Stimulated activated effector memory CD8-positive, alpha-beta T cell treated with anti-CD3 and anti-CD28 coated beads, Interleukin-12 subunit alpha, Interleukin-12 subunit beta, amount 100 ng/mL, for 72 hours (primary cell): ENCODE measurements at places on chromosomes 11 and 22.

- no peak for DNase-seq
These were observed 106.4 kb upstream of the TENM4 start for GRCh38 chr11:79547256-79547655.

GRCh38 chr11:2387266-2387987 lies 10.3 kb downstream of the CD81 start:
- DNase-seq, result no peak

DNA sequence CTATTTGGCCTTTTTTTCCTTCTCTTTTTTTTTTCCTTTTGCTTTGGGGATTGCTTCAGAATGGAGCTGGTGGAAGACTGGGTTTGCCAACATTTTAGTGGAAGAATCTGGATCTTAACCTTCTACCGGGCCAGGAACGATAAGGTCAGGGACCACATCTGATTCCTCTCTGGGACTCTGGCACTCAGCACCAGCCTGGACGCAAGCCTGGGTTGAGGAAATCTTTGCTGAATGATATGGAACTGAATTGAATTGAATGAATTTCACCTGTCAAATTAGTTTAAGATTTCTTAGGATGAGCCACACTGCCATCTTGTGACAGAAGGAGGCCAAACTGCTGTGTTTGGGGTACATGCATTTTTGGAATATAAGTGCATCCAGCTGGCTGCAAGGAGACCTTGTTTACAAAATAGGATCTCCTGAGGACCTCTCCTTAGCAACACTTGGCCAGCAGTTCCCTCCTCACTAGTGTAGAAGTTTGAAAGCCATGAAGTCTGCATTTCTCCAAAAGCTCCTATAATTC lies 30.4 kb downstream of the TPBGL start:
- no peak for DNase-seq

DNA sequence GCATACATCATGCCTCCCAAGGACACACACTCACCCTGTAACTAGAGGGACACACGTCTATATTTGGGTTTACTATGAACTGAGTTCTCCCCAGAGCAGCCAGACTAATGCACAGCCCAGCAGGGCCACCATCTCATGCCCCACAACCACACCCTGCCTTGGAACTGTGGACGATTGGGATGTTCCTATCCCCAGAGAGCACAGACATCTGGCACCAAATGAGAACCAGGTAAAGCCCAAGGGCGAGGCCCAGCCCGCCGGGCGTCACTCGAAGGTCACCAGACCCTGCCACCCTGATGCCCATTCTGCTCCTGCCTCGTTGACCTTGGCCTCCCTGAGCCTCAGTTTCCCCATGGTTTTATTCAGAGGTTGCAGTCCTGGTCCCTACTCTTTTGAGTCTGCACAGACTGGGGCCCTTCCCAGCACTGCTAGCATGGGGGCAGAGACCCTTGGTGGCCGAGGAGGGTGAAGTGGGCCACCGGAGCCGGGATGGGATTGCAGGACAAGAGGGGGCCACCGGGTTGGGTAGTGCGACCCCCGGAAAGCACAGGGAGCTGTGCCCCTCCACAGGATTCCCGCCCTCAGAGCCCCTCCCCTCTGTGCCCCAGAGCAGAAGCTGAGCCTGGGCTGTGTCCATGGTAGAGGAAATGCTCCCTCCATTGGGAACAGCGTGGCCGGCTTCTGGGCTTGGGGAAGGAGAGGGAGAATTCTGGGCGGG lies 56.8 kb downstream of the IGLL5 start:
- no peak for DNase-seq

- DNase-seq, result no peak
These were observed 827 bp upstream of the TNNT3 start for GRCh38 chr11:1918436-1919315.

- no peak for DNase-seq
These were observed 9.1 kb downstream of the APOL4 start for GRCh38 chr22:36192542-36192941.

DNA sequence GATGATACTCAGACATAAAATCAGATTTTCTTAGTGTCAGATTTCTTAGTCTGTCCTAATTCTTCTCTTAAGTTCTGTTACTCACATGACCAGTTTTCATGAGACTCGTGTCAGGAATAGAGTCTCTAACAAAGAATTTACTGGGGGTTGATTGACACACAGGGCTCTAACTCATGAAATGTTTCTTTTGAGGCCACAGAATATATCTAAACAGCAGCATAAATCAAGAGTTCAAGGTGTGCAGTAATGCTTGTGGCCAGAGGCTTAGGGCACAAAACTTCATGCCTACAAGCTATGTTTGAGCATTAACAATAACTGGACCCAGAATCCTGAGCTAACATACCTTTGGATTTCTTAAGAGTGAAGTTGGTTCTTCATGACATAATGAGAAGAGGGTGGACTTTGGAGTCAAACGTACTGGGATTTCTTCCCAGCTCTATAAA lies 237.2 kb downstream of the DDX10 start:
- no peak for DNase-seq

GRCh38 chr11:27722117-27722952 lies 22.1 kb upstream of the BDNF start:
- DNase-seq, result no peak

DNA sequence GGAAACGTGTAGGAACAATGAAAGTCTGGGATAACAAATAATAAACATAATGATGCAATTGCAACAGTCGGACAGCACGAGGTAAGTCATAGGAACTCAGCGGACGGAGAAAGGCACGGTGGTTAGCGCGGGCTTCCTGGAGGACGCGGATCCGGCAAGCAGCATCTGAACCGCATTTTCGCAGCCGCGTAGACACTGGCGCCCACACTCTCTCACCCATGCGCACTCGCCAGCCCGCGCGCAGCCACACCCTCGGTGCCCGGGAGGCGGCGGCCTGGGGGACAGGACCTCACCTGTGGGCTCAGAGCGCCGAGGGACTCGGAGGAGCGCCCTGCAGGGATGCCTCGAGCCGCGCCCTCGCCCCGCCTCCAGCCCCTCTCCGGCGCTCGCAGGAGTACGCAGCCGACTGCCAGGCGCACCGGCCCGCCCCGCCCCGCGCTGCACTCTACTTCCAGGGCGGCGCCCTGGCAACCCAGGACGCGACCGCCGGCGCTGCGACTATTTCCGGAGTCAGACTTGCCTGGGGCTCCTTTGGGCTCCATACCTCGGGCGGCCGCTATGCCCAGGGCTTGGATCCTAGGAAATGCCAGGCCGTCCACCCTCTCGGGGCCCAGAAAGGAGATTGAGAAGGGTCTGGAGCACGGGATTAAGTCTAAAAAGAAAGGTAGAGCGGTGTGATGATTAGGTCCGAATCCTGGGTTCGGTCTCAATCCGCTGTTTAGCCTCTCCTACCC lies at the start of gene TTLL1:
Gene TTLL1, minus strand, starts transcription at position 408 of the 734 bp plus-strand sequence. CDS start 13,805 bp downstream, outside the sequence.
- DNase-seq, result peak; percentile 82

DNA sequence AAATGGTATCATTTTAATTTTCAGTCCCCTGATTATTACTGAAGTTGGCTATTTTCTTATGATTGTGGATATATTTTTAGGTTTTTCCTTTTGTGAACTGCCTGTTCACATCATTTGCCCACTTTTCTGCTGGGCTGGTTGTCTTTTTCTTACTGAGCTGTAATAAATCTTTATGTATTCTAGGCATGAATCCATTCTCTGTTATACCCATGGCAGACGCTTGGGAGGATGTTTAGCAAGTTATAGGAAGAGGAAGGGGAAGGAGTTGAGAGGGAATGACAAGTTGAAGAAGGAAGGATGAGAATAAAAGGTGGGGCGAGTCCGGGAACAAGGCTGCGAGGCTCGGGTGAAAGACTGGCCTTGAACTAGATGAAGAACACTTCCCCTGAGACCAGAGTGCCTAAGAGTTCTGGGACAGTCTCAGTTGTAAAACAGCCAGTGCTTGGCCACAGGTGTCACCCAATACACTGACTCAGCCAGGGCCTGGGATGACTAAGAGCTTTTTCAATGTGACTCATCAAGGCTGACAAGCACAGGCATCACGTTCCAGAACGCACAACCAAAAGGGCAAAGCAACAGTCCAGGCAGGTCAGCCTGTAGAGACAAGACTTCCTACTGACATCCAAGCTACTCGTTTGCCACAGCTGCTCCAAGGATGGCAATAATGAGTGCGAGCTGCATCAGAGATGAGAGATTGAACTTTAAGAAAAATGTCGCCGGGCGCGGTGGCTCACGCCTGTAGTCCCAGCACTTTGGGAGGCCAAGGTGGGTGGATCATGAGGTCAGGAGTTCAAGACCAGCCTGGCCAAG lies 35.2 kb downstream of the LRFN4 start:
- peak; percentile 34 for DNase-seq

DNA sequence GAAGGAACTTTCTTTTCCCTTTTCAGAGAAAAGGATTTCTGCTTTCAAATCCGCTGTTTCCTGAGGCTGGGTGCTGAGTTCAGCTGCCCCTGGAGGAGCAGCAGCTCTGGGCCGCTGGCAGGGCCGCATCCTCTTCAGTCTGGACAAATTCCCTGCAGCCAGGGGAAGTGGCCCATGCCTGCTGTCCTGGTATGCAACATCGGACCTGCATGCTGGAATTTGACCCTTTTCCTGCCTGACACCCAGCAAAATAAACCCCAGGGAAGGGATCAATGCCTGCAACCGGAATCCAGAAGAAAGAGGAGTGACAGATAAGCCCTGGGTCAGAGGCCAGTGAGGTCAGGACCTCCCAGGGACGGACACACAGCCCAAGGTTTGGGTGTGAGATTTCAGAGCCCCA lies 54.1 kb upstream of the LINC01488 start:
- no peak for DNase-seq

- no peak for DNase-seq
These were observed 50.1 kb downstream of the MUC6 start for GRCh38 chr11:986270-986951.

- DNase-seq, result no peak
These were observed 73.3 kb downstream of the TRMU start for GRCh38 chr22:46408568-46409506.

- peak; percentile 62 for DNase-seq
These were observed 12.1 kb upstream of the NFAM1 start for GRCh38 chr22:42444077-42444904.

DNA sequence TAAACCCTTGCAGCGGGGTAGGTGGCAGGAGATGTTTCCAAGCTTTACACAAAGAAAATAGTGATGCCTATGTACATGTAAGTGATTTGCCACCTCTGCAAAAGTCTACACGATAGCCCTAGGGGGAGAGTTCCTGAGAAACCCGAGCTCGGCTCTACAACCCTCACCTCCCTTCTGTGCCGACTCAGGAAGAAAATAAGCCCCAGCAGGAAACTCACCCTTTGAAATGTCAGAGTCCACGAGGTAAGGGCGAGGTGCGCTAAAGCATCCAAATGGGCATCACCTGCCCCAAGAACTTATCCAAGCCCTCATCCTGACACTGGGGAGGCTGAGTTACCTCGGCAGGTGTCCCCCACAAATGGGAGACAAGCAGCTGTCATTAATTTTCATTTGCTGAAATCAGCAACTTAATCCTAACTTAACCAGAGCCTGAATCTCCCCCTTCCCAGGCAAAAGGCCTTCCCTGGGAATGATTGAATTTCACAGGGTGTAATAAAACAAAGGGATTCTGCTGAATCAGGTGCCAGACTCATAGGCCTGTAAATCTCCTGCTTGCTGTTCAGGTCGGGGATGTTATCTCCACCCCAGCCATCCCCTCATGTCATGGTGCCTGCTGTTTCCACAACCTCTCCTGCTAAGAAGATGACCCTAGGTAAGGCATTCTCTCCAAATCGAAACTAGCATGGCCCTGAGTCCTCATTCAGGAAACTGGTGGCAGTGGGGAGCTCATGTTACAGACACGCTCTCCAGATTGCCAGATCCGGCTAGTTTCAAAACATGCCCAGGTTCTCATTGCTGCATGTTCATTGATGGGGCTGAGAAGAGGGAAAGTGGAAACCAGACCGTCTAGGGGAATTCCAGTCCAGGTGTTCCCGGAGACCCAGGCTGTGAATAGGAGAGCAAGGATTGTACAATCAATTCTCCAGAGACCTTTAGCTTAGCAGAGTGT lies 105.3 kb upstream of the KIRREL3 start:
- DNase-seq, result no peak

GRCh38 chr22:22032906-22033802 lies 50.6 kb upstream of the TOP3B start:
- DNase-seq, result no peak

GRCh38 chr22:49768951-49769690 lies 58.6 kb downstream of the BRD1 start:
- DNase-seq, result no peak

DNA sequence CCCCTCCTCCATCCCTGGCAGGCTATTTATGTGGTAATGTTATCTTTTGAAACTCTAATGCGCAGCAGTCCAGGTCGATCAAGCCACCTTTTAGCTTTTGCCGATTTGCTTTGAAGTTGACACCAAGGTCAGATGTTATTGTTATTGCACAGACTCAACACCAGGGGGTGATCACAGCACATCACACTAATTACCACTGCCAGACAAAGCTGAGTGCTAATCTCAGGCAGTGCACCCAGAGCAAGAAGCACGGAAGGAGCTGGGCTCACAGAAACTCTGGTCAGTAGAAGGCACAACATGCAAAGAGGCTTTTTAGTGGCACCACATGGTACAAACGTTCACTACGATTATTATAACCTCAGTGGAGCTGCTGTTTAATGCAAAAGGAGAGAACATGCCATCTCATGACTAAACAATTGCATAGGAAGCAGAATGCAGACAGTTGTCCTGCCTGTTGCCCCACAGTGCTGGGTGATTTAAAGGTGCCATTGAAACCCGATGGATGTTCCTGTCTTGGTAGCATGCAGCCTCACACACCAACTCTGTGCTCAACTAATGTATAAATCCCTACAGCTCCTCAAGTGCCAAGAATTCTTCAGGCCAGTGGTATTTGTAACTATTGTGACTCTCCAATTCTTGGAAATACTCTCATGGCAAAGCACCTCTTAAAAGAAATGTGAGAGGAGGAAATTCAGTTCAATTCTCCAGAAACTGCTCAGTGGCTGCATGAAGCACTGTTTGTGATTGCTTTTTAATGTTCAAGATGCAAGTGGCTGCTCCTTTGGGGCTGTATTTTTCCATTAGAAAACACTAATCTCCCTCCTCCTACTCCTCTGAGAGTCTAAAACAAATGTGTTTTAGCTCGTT lies 353.9 kb upstream of the DDI1 start:
- no peak for DNase-seq

DNA sequence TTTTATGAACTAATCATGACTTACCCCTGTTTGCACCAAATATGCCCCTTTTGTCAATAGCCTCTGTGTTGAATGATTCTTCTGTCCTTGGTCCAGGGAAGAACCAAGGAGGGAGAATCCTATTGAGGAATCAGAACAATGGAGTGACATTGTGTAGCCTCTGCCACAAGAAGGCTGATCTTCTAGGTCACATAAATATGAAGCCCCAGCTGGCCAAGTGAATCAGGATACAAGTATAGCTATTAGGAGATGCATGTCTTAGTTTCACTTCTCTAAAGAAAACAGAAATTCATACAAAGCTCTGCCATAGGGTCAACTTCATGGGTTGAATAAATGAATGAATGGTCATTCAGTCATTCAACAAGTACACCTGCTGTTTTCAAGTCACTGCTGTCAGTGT lies 118.2 kb upstream of the BLID start:
- no peak for DNase-seq

- no peak for DNase-seq
These were observed 941.0 kb upstream of the CHORDC1 start for GRCh38 chr11:91163619-91164451.
